ENCODE measurements at places on chromosomes 16 and 17.

GRCh38 chr17:43359469-43360110 is 39.2 kb upstream of the ARL4D start:
- no peak for DNase-seq

GRCh38 chr16:79484237-79484636 is 116.3 kb downstream of the MAF start:
- DNase-seq: no peak

DNA sequence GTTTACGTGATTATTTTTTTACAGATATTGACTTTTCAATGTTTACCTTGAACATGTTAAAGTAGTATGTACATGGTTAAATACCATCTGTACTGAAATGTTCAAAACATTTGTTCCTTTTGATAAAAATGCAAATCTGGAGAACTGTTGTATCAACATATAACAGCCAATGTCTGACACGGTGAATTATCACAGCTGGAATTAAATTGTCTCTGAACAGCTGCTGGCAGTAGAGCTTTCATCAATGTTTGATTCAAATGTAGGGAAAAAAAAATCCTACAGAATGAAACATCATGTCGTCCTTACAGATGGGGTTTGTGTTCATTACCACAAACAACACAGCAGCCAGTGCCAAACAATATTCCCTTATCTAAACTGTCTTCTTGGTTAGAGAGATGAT is 79.9 kb downstream of the TOX3 start:
- no peak for DNase-seq

- no peak for DNase-seq
Measured at GRCh38 chr17:56213031-56213430, 59.8 kb downstream of the ANKFN1 start.

GRCh38 chr17:57938061-57938502 is 17.1 kb downstream of the CUEDC1 start:
- DNase-seq: no peak

GRCh38 chr16:86391984-86392383 is 118.3 kb upstream of the FOXF1 start:
- no peak for DNase-seq

- DNase-seq: no peak
Measured at GRCh38 chr17:62855156-62855555, 47.0 kb upstream of the MARCHF10 start.

DNA sequence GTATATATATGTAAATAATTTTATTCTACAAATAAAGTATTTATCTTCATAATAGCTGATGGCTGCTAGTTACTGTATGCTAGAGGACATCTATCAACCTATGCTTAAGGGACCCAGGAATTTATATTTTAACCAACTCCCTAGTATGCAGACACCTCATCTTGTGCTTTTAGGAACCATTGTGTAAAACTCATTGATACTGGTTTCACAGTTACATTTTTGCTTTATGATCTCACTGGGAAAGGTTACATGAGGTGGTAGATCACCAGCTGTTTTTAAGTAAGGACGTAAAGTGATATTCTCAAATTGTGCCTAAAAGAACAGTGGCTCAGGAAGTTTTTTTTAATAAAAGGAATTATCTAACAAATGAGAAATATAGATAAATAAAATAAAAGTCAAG is 56.4 kb downstream of the VMP1 start:
- no peak for DNase-seq

DNA sequence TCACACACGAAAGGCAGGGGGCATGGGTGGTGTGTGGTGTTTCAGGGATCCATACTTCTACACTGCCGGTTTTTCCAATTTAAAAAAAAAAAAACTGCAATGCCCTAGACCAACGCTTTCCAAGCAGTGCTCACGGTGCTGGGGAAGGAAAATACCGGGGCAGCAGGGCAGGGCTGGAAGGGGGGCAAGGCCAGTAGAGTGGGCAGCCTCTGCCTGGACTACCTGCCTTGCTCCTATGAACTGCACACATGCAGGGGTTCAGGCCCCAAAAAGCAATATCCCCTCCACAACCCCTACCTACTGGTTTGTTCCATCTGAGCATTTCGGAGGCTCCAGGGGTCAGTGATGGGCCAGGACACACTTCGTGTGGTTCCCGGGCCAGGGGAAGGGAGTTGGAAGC is 29.4 kb downstream of the RPH3AL start:
- no peak for DNase-seq

DNA sequence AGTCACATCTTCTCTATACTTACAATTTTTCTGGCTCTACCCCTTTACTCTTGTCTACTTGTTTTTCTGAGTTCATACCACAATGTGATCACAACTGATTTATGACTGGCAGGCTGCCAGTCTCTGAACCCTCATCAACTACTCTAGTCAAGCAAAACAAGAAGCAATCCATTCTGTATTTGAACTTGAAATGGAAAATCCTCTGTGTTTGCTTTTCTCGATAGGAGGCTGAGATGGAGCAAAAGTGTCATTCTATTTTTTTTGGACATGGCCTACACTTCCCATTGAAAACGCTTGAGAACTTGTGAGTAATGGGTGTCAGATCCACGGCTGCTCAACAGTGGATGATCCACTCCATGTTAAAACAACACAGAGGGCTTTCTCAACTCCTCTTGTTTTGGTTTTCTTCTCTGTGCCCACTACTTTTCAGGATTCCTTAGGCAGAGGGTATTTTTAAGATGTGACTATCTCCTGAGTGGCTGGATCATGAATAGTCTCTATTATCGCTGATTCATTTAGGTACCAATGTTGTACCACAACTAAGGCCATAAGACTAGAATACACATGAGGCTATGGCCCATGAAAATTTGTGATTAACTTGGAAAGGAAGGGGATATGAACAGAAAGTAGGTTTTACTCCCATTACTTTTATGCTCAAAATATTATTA is 11.7 kb downstream of the TMEM100 start:
- no peak for DNase-seq

DNA sequence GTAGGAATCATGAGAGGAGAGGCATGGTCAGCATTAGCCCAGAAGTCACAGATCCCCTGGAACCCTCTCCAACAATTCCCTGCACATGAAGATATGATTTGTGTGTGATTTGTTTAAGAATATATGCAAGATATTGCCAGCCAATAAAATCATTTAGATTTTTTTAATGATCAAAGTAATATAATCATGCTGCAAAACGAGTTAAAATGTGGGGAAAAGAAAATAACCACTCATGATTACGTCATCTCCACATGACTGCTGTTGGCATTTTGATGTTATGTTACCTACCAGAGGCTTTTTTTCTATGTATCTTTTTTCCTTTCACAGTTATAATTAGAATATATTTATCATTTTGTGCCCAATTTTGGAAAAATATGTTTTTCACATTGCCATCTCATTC is 22.4 kb downstream of the SLC35G3 start:
- no peak for DNase-seq

- no peak for DNase-seq
Measured at GRCh38 chr16:49967012-49967559, 57.9 kb upstream of the CNEP1R1 start.

GRCh38 chr16:2511128-2511800 is 2.5 kb upstream of the ATP6V0C start:
- DNase-seq: no peak

DNA sequence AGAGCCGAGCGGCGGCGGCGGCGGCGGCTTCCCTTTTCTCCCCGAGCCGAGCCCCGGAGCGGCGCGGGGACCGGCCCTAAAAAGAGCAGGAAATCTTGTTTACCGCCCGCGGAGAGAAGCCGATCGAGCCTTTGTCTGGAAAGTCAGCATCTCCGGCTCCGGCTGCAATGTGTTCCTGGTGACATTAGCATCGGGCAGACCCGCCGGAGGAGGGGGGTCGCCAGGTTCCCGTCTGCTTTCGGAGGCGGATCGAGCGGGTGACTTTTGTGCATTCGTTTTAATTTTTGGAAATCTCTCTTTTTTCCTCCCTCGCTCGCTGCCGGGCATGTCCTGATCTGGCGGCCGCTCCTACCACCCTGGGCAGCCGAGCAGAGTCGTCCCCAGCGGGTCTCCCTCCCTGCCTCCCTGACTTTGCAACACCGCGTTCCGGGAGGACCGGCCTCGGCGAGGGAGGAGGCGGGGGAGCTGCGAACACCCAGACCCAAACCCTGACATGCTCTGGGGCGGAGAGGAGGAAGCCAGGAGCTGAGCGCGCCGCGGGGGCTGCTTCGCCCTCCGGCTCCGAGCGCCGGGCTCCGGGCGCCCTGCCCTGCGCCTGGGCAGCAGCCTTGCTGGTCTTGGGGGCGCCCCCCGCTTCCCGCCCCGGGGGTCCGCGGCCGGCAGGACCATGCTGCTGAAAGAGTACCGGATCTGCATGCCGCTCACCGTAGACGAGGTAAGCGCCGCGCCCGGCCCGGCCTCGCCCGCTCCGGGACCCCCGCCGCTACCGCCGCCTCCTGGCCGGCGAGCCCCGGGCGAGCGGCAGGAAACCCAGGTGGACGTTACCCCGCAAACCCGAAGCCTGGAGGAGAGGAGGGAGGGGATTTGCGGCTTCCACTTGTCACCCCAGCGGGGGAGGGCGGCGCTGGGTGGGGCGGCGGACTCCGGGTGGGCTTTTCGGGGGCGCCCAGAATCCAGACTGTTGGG is 690 bp downstream of the PITPNC1 start:
- DNase-seq: peak; percentile 43

DNA sequence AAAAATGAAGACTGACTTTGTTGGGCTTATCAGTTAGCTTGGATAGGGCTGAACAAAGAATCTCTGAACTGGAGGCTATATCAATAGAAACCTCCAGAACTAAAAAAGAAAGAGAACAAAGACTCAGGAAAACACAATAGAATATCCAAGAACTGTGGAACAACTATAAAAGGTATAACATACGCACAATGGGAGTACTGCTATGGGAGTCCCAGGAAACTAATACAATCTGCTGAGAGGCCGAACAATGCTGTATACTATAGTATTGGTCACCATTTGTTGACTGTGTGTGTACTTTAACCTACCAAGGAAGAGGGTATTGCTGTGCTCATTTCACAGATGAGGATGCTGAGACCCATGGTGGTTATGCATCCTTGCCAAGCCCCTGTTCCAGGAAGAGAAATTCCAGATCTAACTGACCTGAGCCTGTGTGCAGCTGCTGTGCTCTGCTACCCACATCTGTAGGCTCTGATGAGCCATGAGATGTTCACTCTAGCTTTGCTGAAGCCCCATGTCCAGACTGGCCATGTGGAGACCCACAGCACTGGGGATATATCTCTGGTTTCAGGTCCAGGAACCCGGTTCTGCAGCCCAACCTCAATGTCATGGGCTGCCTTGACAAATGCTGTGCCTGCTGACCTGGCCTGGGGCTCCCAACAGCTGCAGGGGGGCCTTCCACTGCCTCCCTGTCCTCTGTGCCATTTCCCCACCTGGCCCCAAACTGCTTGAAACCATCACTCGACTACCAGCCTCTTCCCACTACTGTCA is 254.3 kb upstream of the TNRC6C start:
- no peak for DNase-seq

- no peak for DNase-seq
Measured at GRCh38 chr17:45768000-45768399, 16.1 kb upstream of the CRHR1 start.

DNA sequence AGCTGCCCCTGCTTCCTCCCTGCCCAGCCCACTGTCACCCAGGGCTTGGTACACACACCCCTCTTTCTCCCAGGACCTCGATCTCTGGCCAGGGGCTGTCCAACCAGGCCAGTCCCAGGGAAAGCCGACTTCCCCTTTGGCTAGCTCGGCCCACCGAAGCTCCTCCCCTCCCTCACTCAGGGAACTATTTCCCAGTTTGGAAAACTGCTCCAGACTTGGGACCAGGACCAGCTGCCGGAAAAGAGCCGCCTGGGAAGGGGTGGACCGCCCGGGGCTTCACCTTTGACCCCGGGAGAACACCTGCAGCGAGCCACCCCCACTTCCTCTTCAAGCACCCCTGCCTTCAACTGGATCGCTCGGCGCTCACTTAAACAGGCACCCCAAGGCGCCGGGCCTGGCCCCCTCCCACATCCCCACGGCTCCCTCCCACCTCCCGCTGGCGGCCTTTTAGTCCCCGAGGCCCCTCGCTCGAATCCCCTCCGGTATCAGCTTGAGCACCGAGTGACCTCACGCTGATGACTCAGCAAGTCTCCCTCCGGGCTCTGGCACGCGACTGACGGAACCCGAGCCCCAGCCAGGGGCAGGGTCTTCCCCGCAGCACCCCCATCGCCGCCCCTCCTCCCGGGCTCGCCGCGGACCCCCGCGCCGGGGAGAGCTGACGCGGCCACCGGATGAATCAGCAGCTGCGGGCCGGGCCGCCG is 934 bp downstream of the MAFG start:
- no peak for DNase-seq

DNA sequence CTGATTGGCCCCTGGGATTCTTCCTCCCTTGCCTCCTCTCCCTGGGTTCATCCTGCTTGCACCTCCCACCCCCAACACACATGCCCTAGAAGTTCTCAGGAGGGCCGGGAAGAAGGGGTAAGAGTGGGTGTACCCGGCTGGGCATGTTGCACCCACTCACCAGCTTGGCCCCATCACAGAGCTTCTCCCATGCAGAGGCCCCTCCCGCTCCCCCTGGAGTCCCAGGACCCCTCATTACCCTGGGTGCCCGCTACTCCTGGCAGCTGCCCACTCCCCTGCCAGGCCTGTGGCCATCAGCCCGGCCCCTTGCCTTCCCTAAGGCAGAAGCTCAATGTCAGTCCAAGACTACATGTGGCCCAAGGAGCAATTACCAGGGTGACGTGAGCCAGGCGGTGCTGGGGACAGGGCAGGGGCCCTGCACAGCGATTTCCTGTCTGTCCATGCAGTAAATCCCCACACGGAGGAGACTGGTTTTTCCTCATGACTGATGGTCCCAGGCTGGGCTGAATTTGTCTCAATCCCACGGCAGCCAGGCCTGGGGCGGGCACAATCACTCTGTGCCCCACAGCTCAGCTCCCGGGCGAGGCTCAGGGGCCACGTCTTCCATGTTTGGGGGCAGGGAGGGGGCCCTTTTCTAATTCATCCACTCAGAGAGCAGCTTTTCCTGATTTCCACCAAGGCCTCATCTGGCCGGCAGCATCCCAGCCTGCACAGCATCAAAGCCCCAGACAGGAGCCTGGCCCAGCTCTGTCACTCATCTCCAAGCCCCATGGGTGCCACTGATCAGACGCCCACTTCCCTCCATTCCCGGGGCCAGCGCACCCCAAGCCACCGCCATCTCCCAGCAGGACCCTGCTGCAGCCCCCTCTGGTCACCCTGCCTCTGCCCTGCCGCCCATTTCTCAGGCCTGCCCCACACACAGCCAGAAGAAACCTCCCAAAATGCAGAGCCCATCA is 234.7 kb downstream of the KATNIP start:
- no peak for DNase-seq

DNA sequence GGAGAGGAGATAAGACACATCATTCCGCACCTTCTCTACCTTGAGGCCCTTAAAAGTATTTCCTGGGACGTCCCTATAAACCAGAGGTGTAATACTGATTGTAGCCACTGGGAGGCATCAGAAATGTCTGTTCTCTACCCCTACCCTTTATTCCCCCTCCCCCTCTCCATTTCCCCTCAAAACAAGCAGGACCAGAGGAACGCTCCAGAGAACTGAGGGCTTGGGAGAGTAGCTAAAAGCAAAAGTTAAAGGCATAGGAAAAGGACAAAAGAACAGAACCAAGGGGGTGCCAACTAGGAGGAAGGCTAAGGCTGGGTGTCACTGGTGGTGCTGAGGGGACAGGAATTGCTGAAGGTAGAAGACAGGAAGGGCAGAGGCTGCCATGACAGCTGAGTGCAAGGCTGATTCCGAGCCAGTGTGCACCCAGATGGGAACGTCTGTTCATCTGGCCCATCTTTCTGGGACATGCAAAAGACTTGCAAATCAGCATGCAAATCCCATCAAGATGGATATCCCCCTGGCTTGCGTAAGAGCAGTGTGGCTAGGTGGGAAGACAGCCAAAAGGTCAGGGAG is 6.7 kb downstream of the CAMTA2 start:
- DNase-seq: no peak

GRCh38 chr16:31200821-31201568 is 1.6 kb downstream of the PYCARD start:
- DNase-seq: no peak

Measured in activated gamma-delta T cell (primary cell).